ENCODE measurements at places on chromosomes 5 and 9.

GRCh38 chr9:101991926-101992325, 253.5 kb upstream of the GRIN3A start:
- H3K27me3 ChIP-seq, result no peaks in the 10 kb centered on the region
- no peak for DNase-seq
- no peaks in the 10 kb centered on the region for H3K36me3 ChIP-seq
- H3K4me3 ChIP-seq, result no peak overlapping the region

GRCh38 chr5:158380661-158381060, 521.7 kb upstream of the CLINT1 start:
- no peaks in the 10 kb centered on the region for H3K27me3 ChIP-seq
- no peak overlapping the region for H3K27ac ChIP-seq
- H3K4me1 ChIP-seq, result no peaks in the 10 kb centered on the region
- H3K36me3 ChIP-seq, result no peaks in the 10 kb centered on the region
- no peak overlapping the region for H3K4me3 ChIP-seq

DNA sequence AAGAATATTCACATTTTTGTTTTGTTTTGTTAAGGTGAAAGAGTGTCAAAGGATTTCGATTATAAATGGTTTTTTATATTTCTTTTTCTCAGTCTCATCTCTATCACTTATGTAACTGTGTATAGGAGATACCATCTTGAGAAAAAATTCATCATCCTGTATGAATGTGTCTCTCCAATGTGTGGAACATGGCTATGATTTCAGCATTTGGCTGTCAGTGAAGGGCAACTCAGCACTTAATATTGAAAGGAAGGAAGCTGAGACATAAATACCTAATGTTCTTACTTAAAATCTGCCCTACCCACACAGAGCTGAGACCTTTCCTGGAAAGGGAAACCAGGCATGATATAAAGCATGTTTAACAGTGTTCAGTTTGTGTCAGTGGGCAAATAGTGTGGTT, 474.2 kb upstream of the RIOK2 start:
- no peak overlapping the region for H3K27ac ChIP-seq
- no peaks in the 10 kb centered on the region for H3K36me3 ChIP-seq
- no peak overlapping the region for H3K4me3 ChIP-seq
- no peak for DNase-seq
- no peaks in the 10 kb centered on the region for H3K4me1 ChIP-seq
- H3K27me3 ChIP-seq, result no peaks in the 10 kb centered on the region

DNA sequence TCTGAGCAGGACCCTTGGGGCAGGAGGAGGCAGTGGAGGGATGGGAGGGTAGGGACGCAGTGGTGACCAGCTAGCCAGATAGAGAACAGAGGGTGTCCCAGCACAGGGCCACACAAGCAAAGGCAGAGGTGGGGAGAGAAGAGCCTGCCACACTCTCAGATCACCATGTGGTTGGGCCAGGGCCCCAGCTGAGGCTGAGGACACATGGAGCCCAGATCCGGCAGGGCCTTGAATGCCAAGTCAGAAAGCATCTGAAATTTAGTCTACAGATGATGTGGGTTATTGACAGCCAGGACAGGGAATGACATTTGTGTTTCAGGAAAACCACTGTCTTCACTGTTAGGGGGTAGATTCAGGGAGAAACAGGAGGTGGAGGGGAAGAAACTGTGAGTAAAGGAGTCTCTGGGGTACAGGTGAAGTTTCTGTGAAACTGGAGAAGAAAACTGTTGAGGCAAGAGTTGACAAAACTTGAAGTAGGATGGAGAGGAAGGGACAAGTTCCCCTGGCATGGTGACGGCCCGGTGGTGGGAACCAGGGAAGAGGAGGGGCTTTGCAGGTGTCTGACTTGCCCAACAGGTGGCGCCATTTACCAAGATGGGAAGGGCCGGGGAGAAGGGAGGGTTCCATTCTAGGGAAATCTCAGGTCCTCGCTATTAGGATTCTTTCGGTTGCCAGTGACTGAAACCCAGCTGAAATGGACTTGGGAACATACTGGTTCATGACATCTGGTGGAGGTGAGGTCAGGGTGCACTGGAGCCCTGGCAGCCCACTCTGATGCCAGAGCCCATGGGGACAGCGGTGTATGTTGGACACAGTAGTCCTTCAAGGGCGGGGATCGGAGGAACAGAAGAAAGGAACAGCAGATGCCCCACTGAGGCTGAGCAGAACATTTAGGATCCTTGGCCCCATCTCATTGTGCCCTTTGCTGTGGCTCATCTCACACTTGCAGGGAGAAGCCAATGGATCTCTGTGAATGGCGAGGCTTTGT, 100.1 kb downstream of the KCNIP1 start:
- H3K27ac ChIP-seq, result no peak overlapping the region
- no peaks in the 10 kb centered on the region for H3K36me3 ChIP-seq
- H3K4me3 ChIP-seq, result no peak overlapping the region
- DNase-seq, result peak; percentile 79
- H3K27me3 ChIP-seq, result no peaks in the 10 kb centered on the region

GRCh38 chr9:137317718-137318511, 15.8 kb upstream of the NRARP start:
- H3K36me3 ChIP-seq, result no peaks in the 10 kb centered on the region
- H3K27ac ChIP-seq, result no peak overlapping the region
- no peak overlapping the region for H3K4me3 ChIP-seq
- peaks cover 1% of the 10 kb centered on the region for H3K4me1 ChIP-seq
- H3K27me3 ChIP-seq, result no peaks in the 10 kb centered on the region

DNA sequence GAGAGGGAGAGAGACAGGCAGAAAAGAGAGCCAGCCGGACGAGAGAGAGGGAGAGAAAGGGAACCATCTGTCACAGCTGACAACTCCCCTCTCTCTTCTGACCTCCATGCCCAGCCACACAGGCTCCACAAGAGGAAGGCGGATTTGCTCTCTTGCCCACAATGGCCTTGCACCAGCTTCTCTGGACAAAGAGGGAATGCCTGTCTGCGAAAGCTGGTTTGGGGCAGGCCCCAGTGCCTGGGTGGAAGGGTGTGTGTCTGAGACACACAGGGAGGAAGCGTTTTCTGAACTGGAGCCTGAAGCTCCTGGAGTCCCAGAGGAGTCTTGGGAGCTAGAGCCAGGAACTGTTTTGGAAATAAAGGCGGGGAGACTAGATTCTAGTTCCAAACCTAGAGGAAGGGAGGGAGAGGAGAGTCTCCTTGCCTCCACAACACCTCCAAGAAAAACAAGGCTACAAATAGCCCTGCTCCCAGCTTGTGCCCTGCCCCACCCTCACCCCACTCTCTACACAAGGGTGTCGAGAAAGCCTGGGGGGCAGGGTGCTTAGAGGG, 12.5 kb downstream of the C1QTNF2 start:
- no peaks in the 10 kb centered on the region for H3K36me3 ChIP-seq
- H3K4me3 ChIP-seq, result no peak overlapping the region
- no peak for DNase-seq
- H3K27me3 ChIP-seq, result no peaks in the 10 kb centered on the region
- H3K27ac ChIP-seq, result no peak overlapping the region
